ENCODE measurements at places on chromosomes 5 and 9.

DNA sequence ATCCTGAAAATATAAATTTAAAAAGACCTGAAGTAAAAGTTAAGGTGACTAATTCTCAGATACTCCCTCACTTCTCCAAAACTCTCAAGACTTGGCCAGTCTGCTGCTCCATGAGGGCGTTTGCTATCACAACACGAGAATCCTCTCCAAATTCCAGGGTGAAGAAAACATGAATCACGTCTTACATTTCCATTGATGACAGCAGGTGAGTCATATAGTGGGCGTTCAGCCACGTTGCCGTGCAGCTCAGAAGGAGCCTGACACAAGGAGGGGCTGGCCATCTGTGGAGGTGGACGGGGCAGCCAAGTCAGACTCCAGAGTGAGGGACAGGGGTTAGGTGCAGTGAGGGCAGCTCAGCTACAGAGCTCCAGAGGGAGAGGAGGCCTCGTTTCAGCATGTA lies 555.1 kb upstream of the ADAMTS16 start:
- peak; percentile 83 for DNase-seq

DNA sequence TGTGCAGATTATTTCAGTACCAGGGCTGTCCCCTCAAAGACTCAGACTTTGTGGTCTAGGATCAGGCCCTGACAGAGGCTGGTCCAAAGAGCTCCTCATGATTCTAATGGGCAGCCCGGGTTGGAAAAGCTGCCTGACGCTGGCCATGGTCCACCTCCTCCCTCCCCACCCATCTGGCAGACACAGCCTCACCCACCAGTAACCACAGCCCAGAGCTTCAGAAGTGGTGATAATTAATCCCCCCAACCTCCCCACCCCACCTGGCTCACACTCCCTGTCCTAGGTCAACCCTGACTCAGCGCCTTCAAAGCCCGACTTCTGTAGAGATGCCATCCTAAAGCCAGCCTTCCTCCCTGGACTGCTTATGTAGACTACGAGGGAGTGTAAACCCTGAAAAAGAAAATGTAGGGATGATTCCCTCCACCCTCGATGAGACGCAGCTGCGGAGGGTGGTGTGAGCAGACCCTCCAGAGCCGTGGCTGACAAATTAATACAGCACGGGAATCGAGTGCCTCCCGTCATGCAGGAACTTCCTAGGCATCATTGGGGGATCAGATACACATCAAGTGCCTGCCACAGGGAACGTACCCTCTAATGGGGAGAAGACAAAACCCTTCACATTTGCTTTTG lies 7.0 kb downstream of the UBE2QL1 start:
- no peak for DNase-seq

DNA sequence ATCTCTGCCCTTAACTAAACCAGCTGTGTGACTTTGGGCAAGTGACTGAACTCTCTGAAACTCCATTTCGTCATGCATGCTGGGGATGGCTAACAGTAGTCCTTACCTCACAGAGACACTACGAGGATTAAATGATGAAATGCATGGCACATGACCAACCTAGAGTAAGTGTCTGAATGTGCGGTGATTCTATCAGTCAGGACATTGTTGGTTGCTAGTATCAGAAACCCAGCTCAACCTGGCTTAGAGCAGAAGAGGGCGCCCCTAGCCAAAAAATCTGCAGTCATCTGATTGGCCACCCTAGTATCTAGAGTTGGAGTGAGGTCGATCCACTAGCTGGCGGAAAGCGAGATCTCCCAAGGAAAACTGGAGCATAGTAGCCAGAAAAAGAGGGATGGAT lies 25.2 kb downstream of the NEURL1B start:
- no peak for DNase-seq

DNA sequence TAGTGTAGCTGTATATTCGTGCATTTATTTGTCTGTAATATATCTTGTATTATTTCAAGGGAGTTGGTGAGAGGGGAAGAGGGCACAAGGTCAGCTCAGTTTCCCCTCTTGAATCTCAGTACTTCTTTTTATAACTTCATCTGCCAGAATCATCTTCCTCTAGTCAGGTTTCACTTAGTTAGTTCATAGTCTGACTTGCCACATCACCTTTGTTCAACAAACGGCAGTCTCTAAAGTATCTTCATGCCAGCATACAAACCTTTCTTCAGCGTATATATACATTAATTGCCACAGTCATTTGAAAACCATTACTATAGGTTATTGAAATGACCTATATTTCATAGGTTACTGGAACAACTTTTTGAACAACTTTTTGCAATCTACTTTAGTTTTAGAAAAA lies 1.6 kb downstream of the ECM2 start:
- DNase-seq = no peak

DNA sequence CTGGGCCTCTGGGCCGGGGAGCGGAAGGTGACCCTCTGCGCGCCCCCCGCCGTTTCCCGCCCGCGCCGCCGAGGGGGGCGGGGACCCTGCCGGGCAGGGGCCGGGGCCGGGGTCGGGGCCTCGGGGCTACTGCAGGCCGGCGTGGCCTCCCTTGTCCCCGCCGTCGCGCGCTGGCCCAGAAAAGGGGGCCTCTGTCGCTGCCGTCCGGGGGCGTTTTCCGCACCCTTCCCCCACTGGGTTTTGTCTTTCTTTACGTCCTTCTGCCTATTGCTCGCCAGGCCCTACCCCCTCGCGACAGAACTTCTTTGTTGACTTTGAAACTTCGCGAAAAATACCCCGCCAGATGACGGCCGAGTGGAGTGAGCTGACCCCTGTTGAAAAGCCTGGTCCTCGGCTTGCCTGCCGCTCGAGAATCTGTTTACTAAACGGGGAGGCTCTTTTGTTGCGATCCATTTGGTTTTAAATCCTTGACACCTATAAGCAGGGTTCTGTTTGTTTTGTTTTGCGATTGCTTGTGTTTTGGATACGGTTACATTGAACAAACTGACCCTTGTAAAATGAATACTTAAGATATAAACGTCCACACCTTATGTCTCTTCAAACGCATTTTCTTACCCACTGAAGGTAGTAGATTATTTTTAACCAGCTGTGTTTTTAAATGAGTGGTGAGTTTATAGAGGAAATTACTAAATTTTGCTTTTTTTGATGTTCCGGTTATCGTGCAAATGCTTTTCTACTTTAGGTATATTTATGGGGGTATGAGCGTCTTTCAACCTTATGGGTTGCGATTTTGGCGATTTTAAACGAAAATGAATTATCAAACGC lies 765 bp downstream of the MARCHF6 start:
- DNase-seq = peak; percentile 39

DNA sequence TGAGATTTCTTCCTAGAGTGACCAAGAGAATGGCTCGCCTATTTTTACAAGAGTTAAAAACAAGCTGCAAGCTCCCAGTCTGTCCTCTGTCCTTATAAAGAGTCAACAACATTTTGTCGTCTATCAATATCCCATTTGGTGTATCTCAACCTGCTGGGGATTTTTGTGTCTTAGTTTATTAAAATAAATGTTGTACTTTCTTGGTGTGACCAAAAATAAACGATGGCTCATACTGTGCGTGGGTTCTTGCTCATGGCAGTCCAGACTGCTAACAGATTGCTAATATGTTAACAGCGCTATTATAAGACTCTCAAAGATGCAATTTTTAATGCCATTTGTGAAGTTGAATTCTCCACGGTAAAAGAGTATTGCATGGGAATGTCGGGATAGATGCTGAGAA lies 569.9 kb downstream of the GABRG2 start:
- no peak for DNase-seq

DNA sequence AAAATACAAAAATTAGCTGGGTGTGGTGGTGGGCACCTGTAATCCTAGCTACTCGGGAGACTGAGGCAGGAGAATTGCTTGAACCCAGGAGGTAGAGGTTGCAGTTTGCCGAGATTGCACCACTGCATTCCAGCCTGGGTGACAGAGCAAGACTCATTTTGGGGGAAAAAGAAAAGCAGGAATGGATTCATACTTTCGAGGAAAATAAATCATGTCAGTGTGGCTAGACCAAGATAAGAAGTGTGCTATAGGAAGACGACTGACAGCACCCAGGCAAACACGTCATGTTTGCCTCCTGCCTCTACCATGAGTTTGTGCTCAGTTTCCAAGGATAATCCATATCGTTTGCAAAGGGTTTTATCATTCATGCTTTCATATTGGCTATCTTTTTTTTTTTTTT lies 19.3 kb upstream of the ATOSB start:
- no peak for DNase-seq

DNA sequence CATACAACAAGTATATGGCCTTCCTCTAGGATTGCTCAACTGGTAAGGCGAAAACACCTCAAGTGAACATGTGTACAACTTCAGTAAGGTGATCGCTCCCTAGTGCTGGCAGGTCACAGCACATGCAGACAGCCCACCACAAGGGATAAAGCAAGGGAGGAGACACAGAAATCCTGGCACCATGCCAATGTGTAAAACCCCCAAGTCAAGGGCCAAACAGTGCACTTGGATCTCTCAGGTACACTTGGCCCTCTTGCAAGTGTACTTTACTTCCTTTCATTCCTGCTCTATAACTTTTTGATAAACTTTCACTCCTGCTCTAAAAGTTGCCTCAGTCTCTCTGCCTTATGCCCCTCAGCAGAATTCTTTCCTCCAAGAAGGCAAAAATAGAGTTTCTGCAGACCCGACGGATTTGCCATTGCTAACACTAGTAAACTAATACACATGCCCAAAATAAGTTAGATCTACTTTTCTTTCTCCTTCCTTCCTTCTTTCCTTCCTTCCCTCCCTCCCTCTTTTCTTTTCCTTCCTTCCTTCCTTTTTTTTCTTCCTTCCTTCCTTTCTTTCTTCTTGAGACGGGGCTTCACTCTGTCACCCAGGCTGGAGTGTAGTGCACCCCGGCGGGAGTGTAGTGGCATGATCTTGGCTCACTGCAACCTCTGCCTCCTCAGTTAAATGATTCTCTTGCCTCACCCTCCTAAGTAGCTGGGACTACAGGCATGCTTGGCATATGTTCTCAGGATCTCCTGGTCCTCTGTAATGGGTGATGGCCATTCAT lies 6.8 kb upstream of the LNPEP start:
- no peak for DNase-seq

GRCh38 chr5:76175051-76175666 lies 92.0 kb downstream of the SV2C start:
- no peak for DNase-seq

DNA sequence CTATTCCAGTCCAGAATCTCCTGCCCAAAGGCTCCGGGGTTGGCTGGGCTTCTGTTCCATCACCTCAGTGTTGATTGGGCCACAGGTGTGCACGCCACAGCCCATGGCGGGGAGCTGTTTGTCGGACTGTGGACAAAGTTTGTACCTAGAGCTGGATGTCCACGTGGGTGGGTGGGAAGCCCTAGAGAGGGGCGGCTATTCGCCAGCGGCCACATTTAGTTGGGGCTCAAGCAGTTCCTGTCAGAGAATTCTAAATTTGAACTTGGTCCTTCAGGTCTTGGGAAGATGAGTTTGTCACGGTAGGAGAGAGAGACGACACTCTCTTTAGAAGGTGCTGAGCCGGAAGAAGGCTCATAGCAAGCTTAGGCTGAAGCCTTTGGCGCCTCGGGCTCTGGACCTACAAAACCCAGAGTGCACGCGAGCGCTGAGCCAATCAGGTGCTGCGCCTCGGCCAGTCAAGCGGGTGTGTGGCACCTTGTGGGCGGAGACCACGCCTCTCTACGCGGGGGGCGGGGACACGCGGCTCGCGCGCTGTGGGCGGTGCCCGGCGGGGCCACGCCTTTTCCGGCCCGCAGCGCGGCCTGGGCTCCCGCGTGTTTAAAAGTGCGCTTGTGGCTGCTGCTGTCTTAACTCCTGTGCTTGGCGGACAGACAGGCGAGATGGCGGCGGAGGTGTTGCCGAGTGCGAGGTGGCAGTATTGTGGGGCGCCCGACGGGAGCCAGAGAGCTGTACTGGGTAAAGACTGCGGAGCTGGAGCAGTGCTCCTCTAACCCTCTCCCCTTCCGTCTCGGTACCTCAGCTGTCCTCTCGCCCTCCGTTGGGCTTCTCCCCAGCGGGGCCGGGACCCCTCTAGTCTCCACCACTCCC lies at the start of gene POLR1E:
TSS of gene POLR1E (plus strand) at position 560 of the 867 bp plus-strand sequence. CDS start at position 660, 100 bp downstream.
- DNase-seq = peak; percentile 83

- no peak for DNase-seq
These were observed 65.8 kb downstream of the C5orf15 start for GRCh38 chr5:133902511-133903118.

- no peak for DNase-seq
These were observed 385.2 kb upstream of the KLF4 start for GRCh38 chr9:107874591-107875369.
